ENCODE measurements at places on chromosomes 12 and 14.

GRCh38 chr12:51076236-51076930 is 7.0 kb downstream of the CSRNP2 start:
- DNase-seq, result no peak

DNA sequence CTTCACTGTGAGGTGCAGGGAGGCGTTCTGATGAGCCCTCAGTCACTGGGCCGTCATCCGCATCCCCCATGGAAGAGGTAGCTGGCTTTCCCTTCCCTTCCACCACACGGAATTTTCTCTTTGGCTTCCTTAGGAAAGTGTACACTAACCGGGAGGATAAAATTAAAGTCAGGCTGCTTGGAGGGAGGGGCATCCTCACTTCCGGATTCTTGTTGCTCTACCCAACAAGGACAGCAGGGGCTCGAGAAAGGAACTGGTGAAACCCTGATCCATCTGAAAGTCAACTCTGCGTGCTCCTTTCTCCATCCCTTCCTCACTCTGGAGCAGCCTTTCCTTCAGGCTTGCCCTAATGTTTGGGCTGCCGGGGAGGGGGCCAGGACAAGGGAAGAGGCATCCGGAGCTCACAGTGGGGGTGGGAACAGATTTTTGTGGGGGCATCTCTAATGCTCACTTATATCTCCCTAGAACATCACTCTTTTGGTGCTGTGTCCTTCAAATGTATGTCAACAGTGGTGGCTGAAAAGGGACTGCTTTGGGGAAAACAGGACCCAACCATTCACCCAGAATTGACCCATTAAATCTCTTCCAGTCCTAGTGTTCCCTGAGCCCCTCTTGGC is 101.4 kb upstream of the FKBP4 start:
- no peak for DNase-seq

DNA sequence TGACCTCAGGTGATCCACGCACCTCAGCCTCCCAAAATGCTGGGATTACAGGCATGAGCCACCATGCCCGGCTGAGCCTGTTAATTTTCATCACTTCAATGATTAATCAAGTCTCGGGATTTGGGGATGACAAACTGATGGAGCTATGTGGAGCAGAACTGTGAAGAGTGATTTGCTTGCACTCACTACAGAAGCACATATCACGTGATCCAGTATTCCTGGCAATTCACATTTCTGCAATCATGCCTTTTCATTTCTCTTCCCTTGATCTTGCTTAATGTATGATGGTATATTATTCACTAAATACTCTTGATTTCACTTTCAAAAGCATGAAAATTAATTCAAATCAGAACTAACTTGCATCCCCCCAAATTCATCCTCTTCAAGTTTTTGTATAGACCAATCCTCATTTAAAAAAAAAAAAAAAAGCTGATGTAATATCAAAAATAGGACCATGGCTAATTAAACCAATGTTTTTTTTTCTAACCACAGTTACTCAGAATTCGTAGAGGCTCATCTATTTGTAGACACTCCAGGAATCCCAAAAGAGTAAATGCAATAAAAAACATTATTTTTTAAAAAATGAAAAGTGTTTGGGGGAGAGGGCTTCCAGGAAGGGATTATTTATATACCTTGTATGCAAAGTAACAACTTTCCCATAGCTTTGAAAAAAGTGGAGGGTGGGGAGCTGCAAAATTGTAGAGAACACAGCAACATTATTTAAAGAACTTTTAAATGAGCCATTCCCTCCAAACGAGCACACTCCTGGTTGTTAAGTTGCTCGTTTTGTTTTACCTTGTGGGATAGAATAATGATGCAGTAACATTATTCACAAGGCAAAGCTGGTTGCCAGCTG is 7.0 kb upstream of the ATXN2 start:
- DNase-seq, result no peak

DNA sequence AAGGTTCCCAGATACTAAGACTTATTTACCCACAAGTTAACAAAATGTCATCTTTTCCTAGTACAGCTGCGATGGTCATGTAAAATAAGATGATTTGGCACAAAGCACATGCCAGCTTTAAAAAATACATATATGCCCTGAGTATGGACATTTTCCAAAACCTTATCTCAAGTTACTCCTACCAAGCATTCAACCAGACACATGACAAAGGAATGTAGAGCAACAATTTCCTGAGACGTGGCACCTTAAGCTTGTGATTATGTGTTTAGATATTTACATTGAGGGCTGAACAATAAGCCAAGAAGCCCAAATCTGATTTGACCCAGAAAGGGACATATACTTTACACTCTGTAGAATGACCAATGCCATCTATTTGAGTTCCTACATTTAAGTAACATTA is 24.5 kb upstream of the OVCH1 start:
- DNase-seq, result no peak

- no peak for DNase-seq
These were observed 16.2 kb downstream of the TWF1 start for GRCh38 chr12:43789941-43790340.

- no peak for DNase-seq
These were observed 11.8 kb downstream of the BEGAIN start for GRCh38 chr14:100575266-100575995.

- no peak for DNase-seq
These were observed 8.5 kb upstream of the FKBP11 start for GRCh38 chr12:48933664-48934311.

DNA sequence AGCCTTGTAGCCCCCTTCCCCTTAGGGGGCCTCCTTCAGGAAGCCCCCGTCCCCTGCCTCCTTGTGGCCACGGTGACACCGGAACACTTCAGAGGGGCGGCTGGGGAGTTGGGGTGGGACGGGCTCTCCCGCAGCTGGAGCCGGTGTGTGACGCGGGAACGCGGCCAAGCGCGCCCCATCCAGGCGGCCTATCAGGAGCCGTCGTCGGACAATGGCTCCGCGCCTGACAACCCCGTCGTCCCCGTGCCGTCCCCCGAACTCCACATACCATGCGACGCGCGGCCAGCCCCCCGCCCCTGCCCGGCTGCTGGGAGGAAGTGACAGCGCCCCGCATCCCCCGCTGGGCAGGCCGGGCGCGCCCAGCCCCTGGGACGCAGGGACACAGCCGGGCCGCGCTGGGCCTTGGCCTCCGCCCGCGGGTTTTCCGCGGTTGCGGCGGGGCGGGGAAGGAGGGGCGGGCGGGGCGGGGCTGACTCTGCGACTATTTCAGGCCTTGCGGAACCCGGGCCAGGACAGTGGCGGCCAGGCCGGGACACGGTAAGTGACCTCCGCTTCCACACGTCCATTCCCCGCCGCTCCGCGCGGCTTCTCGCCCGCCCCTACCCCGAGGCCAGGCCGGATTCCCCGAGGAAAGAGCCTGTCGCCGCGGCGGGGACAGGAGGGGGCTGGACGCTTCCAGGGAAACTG is at the start of gene TNFAIP2:
Gene TNFAIP2, plus strand, starts transcription at position 515 of the 687 bp plus-strand sequence. CDS start 2,997 bp downstream, outside the sequence.
- no peak for DNase-seq

DNA sequence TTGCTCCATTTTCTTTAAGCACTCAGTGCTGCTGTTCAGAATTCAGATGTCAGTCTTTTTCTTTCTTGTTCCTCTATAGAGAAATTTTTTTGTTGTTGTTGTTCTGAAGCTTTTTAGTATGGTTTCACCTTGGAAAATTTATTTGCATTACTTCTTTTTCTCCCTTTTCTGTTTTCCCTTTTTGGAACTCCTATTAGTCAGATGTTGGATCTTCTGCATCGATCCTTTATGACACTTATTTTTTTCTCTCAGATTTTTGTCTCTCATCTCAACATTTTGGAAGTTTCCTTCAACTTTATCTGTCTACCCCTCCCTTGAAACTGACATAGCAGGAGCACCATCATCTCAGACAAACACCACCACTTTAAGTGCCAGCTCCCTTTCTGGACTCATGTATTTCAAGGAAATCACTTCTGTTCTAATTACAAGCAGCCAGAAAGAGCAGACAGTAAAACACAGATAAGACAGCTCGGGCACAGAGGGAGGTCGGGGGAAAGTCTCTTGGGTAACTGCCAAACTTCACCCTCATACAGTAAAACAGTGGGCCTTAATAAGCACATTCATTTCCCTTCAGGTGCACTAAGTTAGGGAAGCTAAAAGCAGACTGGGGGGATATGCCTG is 222.7 kb upstream of the PLXNC1 start:
- DNase-seq, result no peak

DNA sequence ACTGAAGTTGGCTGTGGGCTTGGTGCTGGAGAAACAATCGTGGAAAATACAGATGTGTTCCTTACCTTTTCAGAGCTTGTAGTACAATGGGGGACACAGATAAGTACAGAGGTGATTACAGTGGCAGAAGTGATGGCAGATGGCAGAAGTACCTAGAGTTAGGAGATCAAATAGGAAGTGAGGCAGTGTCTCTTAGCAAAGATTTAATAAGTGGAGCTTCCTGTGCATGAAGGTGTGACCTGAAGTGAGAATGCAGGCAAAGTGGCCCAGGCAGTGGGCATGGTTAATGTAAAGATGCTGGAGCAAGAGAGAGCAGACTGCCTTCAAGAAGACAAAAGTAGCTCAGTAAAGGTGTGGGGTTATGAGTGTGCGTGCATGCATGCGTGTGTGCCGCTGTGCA is 16.0 kb downstream of the LRRK2 start:
- no peak for DNase-seq

DNA sequence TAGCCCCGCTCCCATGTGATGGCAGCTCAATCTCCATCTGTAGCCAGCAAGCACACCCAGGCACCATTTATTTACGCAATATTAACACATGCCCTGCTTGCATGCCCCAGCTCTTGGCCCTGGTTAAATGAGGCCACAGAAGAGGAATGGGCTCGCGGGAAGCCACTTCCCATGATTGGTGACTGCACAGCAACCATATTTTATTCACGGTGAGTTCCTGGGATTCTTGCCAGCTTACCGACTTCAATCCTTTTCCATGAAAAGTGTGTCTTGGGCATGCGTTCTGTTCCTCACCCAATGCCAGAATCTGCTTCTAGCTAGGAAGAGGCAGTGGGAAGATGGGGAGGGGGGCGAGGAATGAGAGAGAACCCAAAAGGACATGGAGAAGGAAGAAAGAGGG is 54.7 kb downstream of the PITPNM2 start:
- DNase-seq, result no peak

- DNase-seq, result no peak
These were observed 636 bp downstream of the DUSP6 start for GRCh38 chr12:89351489-89352241.

DNA sequence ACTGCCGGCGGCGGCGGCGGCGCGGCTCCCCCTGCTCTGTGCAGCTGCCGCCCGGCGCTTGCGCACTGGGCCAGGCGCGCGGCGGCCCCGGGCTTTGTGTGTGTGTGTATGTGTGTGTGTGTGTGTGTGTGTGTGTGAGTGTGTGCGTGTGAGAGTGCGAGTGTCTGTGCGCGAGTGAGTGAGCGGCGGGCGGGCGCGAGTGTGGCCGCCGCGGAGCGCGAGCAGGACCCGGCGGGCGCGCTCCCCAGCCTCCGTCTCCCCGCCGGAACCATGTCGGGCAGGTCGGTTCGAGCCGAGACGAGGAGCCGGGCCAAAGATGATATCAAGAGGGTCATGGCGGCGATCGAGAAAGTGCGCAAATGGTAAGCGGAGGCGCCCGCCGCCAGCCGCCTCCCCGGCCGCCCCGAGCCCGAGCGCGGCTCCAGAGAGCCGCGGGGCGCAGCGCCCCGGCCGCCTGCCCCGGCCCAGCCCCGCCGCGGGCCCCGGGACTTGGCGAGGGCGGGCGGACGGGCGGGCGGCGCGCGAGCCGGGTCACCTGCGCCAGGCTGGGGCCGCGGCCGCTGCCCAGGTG is at the start of gene BCL7A:
Gene BCL7A, plus strand, starts transcription at position 63 of the 571 bp plus-strand sequence. Its CDS starts 208 bp downstream, at position 271.
- peak; percentile 57 for DNase-seq

DNA sequence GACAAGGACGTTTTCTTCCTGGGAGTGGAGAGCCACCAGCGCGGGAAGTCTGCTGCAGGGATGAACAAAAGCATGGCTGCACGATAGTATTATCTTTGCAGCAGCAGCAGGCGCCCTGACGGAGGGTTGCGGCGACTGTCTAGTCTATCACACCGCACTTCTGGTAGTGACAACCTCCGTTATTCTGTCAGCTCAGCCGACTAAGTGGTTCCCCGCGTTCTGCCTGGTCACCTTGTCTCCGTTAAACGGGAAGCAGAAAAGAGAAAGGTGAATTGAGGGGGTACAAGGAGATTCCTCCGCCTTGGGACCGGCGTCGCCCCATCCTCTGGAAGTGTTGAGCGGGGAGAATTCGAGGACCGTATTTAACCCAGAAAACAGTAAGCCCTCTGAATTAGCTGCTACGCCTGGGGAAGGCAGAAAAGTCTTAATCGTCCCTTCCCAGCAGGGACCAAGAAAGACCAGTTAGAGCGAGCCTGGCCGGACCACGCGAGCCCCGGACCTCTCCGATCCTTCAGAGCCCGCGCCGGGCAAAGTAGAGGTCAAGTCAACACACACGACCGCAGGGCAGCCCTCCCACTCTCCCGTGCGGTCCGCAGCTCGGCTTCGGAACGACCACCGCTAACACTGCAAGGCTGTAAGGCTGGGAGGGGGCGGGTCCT is 536 bp upstream of the DAAM1 start:
- no peak for DNase-seq

GRCh38 chr12:132170094-132170636 is 25.9 kb downstream of the NOC4L start:
- no peak for DNase-seq

GRCh38 chr14:22685467-22685866 is 41.3 kb upstream of the OR6J1 start:
- DNase-seq, result no peak

DNA sequence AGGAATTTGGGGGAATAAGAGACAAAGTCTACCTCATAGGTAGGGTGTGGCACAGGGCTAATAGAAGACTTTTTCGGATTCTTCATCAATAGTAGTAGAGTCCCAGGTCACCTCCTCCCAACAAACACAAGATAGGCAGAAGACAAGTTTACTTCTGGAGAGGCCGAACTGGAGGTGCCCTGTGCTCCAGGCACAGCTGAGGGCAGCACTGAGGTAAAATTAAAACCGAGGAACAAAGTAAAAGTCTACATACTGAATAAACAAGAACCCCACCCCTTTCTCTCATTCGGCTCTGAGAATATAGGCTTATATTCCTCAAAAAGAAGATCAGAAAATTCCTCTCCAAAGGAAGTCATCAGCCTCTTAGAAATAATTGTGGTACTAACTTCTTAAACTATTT is 161.5 kb downstream of the SEC23A start:
- no peak for DNase-seq
